ENCODE measurements at places on chromosomes 7 and 10. TPM values are rescaled to one million over a fixed set of nuclear protein-coding genes. Genes with fewer than 3 reads are reported as not detected.

- DNase-seq: no peak
These were observed 9.6 kb upstream of the STRA8 start for GRCh38 chr7:135224027-135224426.

DNA sequence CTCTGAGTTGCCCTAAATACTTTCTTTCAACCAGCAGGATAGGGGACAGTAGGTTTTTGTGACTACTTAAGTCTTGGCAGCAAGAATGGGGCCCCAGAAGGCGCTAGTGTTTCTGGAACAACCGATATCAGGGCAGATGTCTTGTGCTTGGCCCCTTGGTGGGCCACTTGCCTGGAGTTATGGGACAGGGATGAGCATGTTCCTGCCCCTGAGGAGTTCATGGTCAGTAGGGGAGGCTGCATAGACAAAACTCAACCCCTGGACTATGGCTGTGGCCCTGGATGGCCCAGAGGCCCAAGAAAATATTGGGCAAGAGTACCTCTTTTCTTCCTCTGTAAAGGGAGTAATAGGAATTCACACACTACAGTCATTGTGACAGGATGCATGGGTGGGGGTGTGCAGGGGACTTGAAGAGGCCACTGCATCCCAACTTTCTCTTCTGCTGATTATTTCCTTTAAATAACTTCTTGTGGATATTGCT lies 57.7 kb upstream of the IGFBP3 start:
- DNase-seq: no peak

DNA sequence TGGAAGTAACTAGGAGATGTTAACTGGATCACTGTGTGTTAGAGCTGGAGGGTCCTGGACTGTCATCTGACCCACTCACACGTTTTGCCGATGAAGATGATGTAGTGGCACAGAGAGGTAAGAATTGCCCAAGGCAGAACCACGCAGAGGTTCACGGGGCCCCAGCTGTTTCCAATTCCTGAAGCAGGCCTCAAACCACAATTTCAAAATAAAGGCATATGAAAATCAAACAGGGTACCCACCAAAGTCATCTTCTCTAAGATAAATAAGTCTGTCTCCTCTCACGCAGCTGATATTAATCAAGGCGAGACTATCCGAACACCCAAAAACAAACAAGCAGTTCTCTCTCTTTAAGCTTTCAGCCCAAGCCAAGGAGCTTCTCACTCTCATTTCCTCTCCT lies 113.3 kb upstream of the JCAD start:
- no peak for DNase-seq

Gene GBX1
- total RNA-seq: not detected

Gene ABCA13
- 3.4 TPM for total RNA-seq

Data from LHCN-M2 (cell line).